ENCODE measurements at places on chromosomes 2 and 18. TPM values are rescaled to one million over a fixed set of nuclear protein-coding genes. Genes with fewer than 3 reads are reported as not detected.

GRCh38 chr2:182166841-182167240, 181.2 kb downstream of the PPP1R1C start:
- H3K36me3 ChIP-seq: no peaks in the 10 kb centered on the region
- H3K4me3 ChIP-seq: no peak overlapping the region
- H3K4me1 ChIP-seq: no peaks in the 10 kb centered on the region
- DNase-seq: no peak
- no peak overlapping the region for H3K27ac ChIP-seq

DNA sequence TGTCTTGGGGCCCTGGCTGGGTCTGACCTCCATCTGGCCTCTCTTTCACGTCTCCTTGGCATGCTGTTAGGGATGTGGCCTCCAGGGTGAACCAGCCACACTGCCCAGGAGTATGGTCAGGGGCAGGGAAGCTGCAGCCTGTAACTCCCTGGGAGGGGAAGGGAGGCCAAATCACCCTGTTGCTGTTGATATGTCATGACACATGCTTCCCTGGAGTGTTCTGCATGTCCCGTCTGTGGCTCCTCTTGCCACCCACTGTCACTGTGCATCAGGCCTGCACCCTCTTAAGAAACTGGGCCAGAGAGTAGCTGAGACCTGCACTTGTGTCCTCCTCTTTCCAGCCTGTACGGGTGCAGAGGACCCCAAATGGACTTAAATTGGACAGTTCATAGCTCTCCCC, 221.3 kb downstream of the FHOD3 start:
- peaks cover 3% of the 10 kb centered on the region for H3K27me3 ChIP-seq
- H3K4me1 ChIP-seq: no peaks in the 10 kb centered on the region
- no peak for DNase-seq
- no peaks in the 10 kb centered on the region for H3K36me3 ChIP-seq
- no peak overlapping the region for H3K4me3 ChIP-seq

- H3K4me3 ChIP-seq: no peak overlapping the region
- no peak overlapping the region for H3K27ac ChIP-seq
- no peak for DNase-seq
- no peaks in the 10 kb centered on the region for H3K36me3 ChIP-seq
- H3K27me3 ChIP-seq: peaks cover 34% of the 10 kb centered on the region
These were observed 8.0 kb upstream of the CFAP65 start for GRCh38 chr2:219049282-219049681.

DNA sequence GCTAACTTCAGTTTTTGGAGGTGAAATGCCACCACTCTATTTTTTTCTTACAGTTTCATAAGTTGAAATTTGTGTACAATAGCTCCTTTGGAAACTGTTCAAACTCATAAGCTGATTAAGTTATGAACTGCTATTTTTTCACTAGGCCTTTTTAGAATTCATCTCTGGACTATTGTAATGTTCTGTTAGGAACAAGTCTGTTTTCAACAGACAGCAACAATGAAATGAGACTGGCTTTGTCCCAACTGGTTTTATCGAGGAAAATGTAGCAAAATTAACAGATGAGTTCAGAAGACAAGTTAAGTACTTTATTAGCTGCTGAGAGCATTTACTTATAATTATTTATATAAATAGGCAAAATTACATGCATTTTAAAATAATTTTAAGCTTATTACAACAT, 310.6 kb downstream of the ZNF804A start:
- no peaks in the 10 kb centered on the region for H3K36me3 ChIP-seq
- H3K4me1 ChIP-seq: no peaks in the 10 kb centered on the region
- no peak overlapping the region for H3K4me3 ChIP-seq
- DNase-seq: no peak
- no peaks in the 10 kb centered on the region for H3K27me3 ChIP-seq

GCG gene
- total RNA-seq: not detected

- no peaks in the 10 kb centered on the region for H3K36me3 ChIP-seq
- H3K4me3 ChIP-seq: no peak overlapping the region
- H3K4me1 ChIP-seq: no peaks in the 10 kb centered on the region
- peaks cover 2% of the 10 kb centered on the region for H3K27me3 ChIP-seq
These were observed 143.0 kb downstream of the NUP35 start for GRCh38 chr2:183267148-183267827.

GRCh38 chr2:240904216-240905175, 1.6 kb upstream of the CROCC2 start:
- no peaks in the 10 kb centered on the region for H3K36me3 ChIP-seq
- H3K27me3 ChIP-seq: no peaks in the 10 kb centered on the region
- H3K27ac ChIP-seq: no peak overlapping the region
- no peak for DNase-seq
- H3K4me1 ChIP-seq: no peaks in the 10 kb centered on the region

SLC9A4 gene
- 0.08 TPM for total RNA-seq

DNA sequence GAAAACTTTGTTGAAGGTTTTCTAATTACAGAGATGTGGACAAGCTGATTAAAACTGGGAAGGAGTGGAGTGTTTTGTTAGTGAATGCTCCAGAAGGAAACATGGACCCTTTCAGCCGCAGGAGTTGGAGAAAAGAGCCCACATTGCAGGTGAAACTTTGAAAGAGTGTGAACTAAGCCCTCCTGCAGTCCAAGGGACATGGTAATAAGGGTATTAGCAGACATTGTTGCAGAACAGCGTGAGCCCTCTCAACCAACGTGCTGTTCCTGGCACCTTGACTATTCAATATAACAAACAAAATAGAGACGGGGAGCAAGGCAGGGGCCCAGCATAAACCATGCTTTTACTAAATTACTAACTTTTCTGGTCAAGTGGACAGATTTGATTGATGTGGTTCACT, 122.7 kb downstream of the EPHA4 start:
- H3K36me3 ChIP-seq: no peaks in the 10 kb centered on the region
- no peak for DNase-seq
- no peaks in the 10 kb centered on the region for H3K4me1 ChIP-seq
- peaks cover 3% of the 10 kb centered on the region for H3K27me3 ChIP-seq

SLC11A1 gene
- total RNA-seq: 1.6 TPM

TLX2 gene
- total RNA-seq: 0.69 TPM

DNA sequence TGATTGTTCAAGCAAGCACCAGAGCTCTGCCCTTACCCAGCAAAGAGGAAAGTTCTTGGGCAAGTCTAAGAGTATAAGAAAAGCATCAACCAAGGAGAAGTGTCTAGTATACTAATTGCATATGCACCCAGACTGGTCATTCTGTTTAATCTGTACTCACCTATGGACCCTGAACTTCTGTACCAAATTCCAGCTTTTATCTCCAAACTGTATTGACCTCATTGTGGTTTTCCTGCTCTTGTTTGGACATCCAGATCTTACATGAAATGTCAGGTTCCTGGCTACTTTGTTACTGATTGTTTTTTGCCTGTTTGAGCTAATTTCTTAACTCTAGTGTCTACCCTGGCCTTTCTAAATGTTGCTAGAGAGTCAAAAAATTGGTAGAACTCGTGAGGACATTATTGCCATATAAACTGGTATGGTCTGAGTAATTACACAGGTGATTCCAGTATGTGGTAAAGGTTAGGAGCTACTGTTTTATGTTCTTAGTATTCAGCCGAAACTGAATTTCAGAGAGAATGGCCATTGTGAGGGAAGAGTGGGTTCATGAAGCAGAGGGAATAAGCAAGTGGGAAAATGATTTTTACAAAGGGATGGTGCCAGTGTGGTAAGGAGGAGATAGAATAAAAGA, 146.3 kb downstream of the HNMT start:
- no peak for DNase-seq
- H3K36me3 ChIP-seq: no peaks in the 10 kb centered on the region
- H3K4me3 ChIP-seq: no peak overlapping the region
- H3K27ac ChIP-seq: no peak overlapping the region
- H3K4me1 ChIP-seq: no peaks in the 10 kb centered on the region

CXXC1 gene
- total RNA-seq: 155 TPM

SKOR2 gene
- total RNA-seq: not detected

- no peak overlapping the region for H3K27ac ChIP-seq
- H3K4me3 ChIP-seq: no peak overlapping the region
- H3K36me3 ChIP-seq: no peaks in the 10 kb centered on the region
- H3K4me1 ChIP-seq: no peaks in the 10 kb centered on the region
These were observed 1133.3 kb upstream of the PIK3C3 start for GRCh38 chr18:40821596-40822243.

GRCh38 chr2:199535445-199536177, 77.9 kb upstream of the SATB2 start:
- DNase-seq: no peak
- H3K27me3 ChIP-seq: peaks cover 2% of the 10 kb centered on the region
- no peak overlapping the region for H3K4me3 ChIP-seq
- H3K36me3 ChIP-seq: no peaks in the 10 kb centered on the region
- no peaks in the 10 kb centered on the region for H3K4me1 ChIP-seq
- no peak overlapping the region for H3K27ac ChIP-seq

- no peaks in the 10 kb centered on the region for H3K36me3 ChIP-seq
- no peak for DNase-seq
- H3K4me3 ChIP-seq: no peak overlapping the region
These were observed 169.5 kb downstream of the MYCN start for GRCh38 chr2:16109821-16110310.

- no peak overlapping the region for H3K4me3 ChIP-seq
- H3K27ac ChIP-seq: no peak overlapping the region
- DNase-seq: no peak
- H3K36me3 ChIP-seq: no peaks in the 10 kb centered on the region
- no peaks in the 10 kb centered on the region for H3K4me1 ChIP-seq
These were observed 308.8 kb upstream of the FIGN start for GRCh38 chr2:164044622-164045021.

DNA sequence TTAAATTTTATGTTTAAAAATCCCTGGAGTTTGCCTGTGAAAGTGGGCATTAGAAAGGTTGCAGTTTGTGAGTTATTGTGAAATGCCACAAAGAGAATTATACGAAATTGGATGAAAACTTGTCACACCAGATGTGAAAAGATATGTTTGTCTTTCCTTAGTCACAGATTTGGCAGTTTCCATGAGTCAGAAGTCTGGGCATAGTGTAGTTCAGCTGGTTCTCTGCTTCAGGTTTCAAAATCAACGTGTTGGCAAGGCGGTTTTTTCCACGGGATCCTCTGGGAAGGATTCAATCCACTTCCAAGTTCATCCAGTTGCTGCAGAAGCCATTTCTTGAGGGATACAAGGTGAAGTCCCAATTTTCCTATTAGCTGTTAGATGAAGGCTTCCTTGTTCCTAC, 658.0 kb upstream of the CDH2 start:
- H3K36me3 ChIP-seq: no peaks in the 10 kb centered on the region
- H3K27me3 ChIP-seq: no peaks in the 10 kb centered on the region
- DNase-seq: no peak
- no peak overlapping the region for H3K27ac ChIP-seq
- no peaks in the 10 kb centered on the region for H3K4me1 ChIP-seq

- H3K4me1 ChIP-seq: peaks cover 9% of the 10 kb centered on the region
- peaks cover 3% of the 10 kb centered on the region for H3K36me3 ChIP-seq
- no peak overlapping the region for H3K27ac ChIP-seq
- no peak overlapping the region for H3K4me3 ChIP-seq
These were observed 17.2 kb downstream of the SLC30A3 start for GRCh38 chr2:27245626-27246025.

TBR1 gene
- not detected for total RNA-seq

DNA sequence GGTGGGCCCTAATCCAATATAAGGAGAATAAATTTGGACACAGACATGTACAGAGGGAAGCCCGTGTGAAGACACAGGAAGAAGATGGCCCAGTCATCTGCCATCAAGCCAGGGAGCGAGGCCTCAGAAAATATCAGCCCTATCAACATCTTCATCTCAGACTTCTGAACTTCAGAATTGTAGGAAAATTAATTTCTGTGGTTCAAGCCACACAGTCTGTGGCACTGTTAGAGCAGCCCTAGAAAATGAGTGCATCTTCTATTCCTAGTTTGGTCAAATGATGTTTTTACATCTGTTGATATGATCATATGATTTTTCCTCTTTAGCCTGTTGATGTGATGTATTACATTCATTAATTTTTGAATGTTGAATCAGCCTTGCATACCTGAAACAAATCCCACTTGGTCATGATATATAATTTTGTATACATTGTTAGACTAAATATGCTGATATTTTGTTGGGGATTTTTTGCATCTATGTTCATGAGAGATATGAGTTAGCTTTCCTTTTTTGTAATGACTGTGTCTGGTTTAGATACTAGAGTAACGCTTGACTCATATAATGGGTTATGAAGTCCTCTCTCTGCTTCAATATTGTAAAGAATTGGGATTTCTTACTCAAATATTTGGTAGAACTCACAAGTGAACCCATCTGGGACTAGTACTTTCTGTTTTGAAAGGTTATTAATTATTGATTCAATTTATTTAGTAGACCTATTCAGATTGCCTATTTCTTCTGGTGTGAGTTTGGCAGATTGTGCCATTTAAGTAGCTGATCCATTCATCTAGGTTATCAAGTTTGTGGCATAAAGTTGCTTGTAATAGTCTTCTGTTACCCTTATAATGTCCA, 451.4 kb downstream of the EIPR1 start:
- no peak overlapping the region for H3K27ac ChIP-seq
- H3K4me3 ChIP-seq: no peak overlapping the region
- H3K36me3 ChIP-seq: no peaks in the 10 kb centered on the region
- peaks cover 12% of the 10 kb centered on the region for H3K27me3 ChIP-seq

DNA sequence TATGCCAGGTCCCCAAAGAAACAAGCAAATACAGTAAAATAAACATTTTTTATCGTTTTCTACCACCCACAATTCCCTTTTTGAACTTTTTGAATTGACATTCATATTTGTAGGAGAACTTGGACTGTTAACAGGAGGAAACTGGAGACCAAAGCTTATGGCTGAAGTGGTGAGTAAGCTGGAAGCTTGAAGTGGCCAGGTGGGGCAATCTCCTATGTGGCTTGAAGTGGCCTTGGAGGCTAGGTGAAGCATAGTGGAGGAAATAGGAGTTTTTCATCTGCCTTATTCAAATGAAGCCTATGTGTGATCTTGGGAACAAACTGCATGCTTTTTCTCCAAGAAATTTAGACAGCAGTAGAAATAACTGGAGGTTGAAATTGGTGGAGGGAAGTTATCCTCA, 962.9 kb upstream of the FANCL start:
- no peak overlapping the region for H3K27ac ChIP-seq
- H3K4me1 ChIP-seq: no peaks in the 10 kb centered on the region
- H3K4me3 ChIP-seq: no peak overlapping the region
- H3K36me3 ChIP-seq: no peaks in the 10 kb centered on the region
- H3K27me3 ChIP-seq: peaks cover 3% of the 10 kb centered on the region

GRCh38 chr18:9386879-9387278, 52.3 kb downstream of the TWSG1 start:
- H3K27ac ChIP-seq: no peak overlapping the region
- peaks cover 14% of the 10 kb centered on the region for H3K36me3 ChIP-seq
- H3K4me3 ChIP-seq: no peak overlapping the region

GRCh38 chr2:84152462-84152861, 306.6 kb downstream of the SUCLG1 start:
- H3K36me3 ChIP-seq: no peaks in the 10 kb centered on the region
- no peak overlapping the region for H3K27ac ChIP-seq
- H3K4me3 ChIP-seq: no peak overlapping the region
- DNase-seq: no peak

DNA sequence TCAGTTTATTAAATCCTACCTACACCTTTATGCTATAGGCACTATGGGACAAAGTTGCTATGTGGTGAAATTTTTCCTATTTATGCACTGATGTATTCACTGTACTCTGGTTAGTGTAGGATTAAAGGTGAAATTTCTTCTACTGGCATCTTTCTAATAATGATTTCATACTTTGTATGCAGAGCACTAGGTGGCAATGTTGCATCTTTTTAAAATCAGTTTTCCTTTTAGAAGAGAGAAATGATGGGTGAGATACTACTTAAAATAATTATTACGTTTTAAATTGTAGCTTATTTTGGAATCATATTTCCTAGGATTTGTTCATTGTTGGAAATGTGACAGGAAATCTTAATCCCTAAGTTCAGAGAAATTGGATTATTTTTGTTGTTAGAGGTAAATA, 150.9 kb downstream of the CD8B2 start:
- H3K27ac ChIP-seq: no peak overlapping the region
- no peaks in the 10 kb centered on the region for H3K36me3 ChIP-seq
- DNase-seq: no peak
- H3K4me1 ChIP-seq: no peaks in the 10 kb centered on the region
